GM12864 (cell line): ENCODE measurements at places on chromosomes 7 and 10.
A peak's percentile ranks its signal among the peaks of the same experiment; 100 is the strongest.

DNA sequence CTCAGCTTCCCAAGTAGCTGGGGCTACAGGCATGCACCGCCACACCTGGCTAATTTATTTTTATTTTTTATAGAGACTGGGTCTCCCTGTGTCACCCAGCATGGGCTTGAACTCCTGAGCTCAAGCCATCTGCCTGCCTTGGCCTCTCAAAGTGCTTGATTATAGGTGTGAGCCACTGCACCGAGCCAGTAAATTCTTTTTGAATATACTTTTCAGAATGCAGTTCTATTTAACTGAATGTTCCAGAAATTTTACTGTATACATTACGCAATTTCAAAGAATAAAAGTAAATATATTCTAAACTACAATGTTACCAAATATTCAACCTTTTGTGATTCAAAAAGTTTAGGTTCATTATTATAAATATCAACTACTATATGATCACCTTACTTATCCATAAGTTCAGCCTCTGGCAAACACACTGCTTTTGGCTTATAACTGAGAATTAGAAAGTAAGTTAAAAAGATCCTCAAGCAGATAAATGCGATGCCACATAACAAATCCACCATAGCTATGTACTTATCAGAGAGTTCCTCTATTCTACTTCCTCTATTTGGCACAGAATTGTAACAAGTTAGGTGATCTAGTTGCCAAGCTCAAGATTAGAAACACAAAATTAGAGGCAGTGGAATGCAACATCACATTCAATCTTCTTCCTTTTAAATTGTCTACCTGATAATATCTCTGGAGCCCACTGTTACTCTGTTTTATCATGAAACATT lies 118.2 kb downstream of the ANK3 start:
- no peak for DNase-seq

DNA sequence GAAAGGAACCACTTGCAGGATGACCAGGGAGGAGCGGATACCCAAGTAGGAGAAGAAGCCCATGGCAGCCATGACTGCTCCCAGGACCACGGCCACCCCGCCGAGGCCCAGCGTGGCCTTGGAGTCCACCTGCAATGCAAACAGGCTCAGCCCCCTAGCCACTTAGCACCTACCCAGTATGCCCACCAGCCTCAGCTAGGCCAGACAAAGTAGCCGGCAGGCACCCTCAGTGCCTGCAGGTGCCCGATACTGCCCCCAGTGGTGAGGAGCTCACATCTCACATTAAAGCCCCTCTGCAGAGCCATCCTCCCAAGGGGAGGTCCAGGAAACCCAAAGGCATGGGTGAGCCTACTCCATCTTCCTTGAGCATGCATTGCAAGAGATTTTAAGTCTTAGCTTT lies 6.6 kb downstream of the NPC1L1 start:
- DNase-seq: peak; percentile 5

DNA sequence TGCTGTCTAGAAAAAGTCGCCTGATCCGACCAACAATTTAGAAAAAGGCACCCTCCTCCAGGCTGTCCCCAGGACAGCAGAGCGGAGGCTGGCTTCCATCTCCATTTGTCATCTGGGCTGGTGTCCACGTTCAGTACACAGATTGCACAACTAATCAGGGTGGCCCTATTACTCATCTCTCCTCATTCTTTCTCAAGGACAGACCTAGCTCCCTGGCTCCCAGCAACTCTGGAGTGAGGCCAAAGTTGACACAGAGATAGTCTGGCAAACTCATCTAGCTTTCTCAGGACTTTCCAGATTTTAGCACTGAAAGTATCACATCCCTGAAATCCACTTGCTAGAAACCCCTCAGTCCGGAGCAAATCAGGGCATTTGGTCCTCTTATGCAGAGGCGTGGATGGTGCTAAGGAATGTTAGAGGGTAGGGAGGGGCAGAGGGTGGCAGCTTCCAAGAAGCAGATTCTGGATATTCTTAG lies 75.1 kb downstream of the DNAH11 start:
- no peak for DNase-seq

- no peak for DNase-seq
These were observed 57.6 kb downstream of the ADCYAP1R1 start for GRCh38 chr7:31109751-31110150.

- no peak for DNase-seq
These were observed 27.0 kb downstream of the NAMPT start for GRCh38 chr7:106257752-106258151.

GRCh38 chr7:68679459-68680234 lies 918.6 kb upstream of the AUTS2 start:
- no peak for DNase-seq

GRCh38 chr10:20949967-20950366 lies 52.9 kb upstream of the NEBL start:
- no peak for DNase-seq

- no peak for DNase-seq
These were observed 2.0 kb downstream of the EIF3A start for GRCh38 chr10:119078422-119079179.

- DNase-seq: no peak
These were observed 95.7 kb downstream of the CABCOCO1 start for GRCh38 chr10:61758433-61758832.

GRCh38 chr7:45915606-45916005 lies 5.5 kb downstream of the IGFBP3 start:
- no peak for DNase-seq

DNA sequence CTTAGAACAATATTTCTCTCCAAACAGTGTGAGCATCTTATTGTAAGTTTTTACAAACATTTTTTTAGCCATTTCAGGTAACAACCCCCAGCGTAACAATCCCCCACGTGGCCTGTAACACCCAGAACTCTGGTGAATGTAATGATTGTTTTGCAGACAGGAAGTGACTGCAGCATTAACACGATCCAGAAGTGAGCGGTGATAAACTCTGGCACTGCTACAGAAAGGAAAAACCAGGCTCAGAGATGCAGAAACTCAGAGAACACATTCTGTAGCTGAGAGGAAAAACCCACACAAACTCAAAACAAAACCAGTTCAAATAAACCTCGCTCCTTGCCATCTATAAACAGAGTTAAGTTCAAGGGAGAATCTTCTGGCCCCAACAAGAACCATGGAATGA lies 285.7 kb downstream of the FGFR2 start:
- no peak for DNase-seq

GRCh38 chr10:60433684-60434083 lies 44.0 kb upstream of the ANK3 start:
- no peak for DNase-seq

DNA sequence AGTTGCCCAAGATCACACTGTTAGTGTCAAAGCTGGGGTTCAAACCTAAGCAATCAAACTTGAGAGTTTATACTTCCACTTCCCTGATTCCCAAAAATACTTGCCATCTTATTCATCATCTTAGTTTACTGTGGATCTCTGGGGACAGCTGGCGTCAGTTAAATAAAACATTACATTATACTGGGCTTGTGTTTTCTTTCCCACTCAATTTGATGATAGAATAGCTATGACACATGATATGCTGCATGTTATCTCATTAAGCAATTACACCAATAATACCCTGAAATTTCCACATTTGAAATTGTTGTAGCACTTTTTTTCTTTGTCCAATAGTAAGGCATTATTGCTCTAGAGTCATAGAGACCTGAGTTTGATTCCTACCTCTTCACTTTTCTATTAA lies 62.9 kb upstream of the MXI1 start:
- no peak for DNase-seq

GRCh38 chr10:96124230-96125141 lies 5.6 kb upstream of the ZNF518A start:
- DNase-seq: no peak

DNA sequence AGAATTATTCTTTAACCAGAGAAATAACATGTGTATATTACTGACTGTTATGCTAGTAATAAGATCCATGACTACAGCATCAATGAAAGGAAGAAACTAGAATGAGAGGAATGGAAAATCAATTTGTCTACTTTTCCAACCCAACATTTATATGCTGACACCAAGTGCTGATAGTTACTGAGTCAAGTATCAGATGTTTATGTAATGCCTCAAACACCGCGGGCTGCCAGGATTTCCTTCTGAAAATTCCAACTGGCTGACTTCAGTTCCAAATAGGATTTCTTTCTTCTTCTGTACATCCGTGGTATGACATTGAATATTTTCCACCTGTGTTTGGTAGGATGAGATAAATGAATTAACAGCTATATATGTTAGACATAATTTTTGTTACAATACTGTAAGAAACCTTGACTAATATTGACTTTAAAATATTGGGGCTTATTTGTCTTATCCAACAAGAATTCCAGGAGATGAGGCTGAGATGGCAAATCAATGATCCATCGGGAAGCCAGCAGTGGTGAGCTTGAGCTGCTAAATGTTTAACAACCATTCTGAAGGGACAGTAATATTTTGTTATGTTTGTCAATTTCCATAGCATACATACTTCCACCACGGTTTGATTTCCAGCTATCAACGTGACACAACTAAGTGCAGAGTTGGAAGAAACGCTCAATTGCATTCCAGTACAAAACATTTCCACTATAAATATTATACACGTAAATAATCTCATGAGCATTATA lies 435.2 kb upstream of the AUTS2 start:
- DNase-seq: no peak

GRCh38 chr7:102942181-102942866 lies 29.5 kb downstream of the LRRC17 start:
- no peak for DNase-seq

GRCh38 chr10:117929327-117930067 lies 117.2 kb downstream of the RAB11FIP2 start:
- DNase-seq: no peak

GRCh38 chr10:5040781-5041470 lies 37.3 kb upstream of the AKR1C2 start:
- DNase-seq: no peak

DNA sequence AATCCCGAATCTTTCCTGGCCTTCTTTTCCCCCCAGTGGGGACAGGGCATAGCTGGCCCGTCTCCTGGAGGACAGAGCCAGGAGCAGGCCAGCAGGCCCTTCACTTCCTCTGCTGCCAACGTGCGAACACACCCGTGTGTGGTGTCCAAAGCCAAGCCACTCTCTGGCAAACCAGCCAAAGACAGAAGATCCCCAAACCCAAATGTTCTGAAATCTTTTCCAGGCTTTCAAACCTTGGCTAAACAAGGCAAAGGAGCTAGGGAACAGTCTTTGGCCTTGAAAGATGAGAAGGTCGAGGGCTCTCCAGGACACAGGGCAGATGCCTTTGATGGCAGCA lies 63.0 kb downstream of the PROSER2 start:
- no peak for DNase-seq

GRCh38 chr10:69976795-69977546 lies 75.7 kb upstream of the MACROH2A2 start:
- no peak for DNase-seq

DNA sequence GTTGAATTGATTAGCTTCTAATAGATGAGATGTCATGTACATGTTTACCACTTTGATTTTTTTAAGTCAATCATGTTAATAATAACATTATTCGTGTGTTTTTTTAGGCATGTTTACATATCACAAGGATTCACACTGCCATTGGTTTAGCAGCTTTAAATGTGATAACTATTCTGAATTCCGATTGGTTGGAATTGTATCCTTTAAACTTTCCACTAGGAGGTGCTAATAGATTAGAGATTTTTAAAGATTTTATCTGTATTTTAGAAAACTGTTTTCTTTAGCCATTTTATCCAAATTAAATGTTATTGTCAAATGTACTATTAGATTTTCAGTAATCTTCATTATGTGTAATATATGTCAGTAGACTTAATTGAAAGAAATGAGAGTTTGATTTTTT lies 83.2 kb downstream of the HECTD2 start:
- DNase-seq: no peak

DNA sequence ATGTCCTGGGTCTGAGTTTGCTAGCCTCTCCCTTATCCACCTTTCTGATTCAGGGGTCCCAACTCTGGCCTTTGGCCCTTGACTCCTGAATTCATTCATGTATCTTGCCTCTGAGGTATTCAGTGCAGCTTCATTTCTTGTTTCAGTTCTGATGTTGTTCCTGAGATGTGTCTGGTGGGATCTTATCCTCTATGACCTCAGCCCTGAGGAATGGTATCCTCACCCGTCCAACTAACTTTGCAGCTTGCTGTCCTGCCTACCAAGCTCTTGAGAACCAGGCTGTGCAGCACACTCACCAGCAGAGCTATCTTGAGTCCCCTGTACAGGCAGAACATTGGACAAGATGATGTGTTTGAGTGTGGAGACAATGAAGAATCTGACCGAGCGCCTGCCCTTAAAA lies 13.8 kb downstream of the SUFU start:
- no peak for DNase-seq

- no peak for DNase-seq
These were observed 35.8 kb downstream of the GPER1 start for GRCh38 chr7:1123715-1124114.

GRCh38 chr7:24827589-24827988 lies 70.3 kb upstream of the GSDME start:
- DNase-seq: no peak

GRCh38 chr7:130384371-130384801 lies 4.1 kb downstream of the CPA1 start:
- no peak for DNase-seq

- DNase-seq: no peak
These were observed 243.0 kb upstream of the KLF6 start for GRCh38 chr10:4028027-4028471.

- no peak for DNase-seq
These were observed 92.2 kb downstream of the GRK5 start for GRCh38 chr10:119299531-119299930.

DNA sequence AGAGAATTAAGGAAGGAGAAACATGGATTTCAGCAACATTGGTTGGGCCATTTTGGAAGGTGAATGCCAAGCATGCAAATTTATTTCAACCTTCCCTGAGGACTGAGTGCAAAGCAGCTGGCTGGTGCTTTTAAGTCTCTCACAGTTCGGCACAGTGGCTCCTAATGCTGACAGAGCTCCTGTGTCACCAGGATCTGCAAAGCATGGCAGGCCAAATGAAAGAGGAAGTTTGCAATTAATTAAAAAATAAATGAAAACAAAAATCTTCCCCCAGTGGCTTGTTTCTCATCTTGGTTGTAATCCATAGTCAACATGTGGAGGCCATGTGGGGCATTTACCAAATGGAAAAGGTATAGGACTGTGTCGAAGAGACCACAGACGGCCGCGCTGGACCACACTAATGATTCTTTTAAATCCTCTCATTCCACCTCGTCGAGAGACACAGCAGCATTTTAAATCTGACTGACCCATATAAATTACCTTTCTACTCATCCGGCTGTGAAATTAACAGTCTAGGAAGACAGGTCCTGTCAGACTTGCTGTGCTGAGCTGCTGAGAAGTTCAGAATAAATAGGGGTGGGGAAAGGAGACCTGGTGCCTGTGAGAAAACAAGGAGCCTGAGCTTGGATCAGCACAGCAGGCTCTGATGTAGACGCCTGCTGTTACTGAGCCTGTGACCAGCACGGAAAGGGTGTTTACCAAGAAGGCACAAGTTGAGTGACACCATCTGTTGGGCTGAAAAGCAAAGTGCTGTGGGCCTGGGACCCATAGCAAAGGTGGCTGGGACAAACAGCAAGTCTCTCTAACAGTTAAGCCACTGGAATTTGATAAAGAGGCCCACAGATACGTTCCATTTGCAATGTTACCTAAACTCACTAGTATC lies 136.0 kb upstream of the COL1A2 start:
- DNase-seq: no peak

- DNase-seq: no peak
These were observed 282.9 kb downstream of the TWIST1 start for GRCh38 chr7:18834577-18834976.
